ENCODE measurements at places on chromosomes 4 and X.

- no peak for DNase-seq
These were observed 113.0 kb upstream of the EDNRA start for GRCh38 chr4:147367891-147368290.

DNA sequence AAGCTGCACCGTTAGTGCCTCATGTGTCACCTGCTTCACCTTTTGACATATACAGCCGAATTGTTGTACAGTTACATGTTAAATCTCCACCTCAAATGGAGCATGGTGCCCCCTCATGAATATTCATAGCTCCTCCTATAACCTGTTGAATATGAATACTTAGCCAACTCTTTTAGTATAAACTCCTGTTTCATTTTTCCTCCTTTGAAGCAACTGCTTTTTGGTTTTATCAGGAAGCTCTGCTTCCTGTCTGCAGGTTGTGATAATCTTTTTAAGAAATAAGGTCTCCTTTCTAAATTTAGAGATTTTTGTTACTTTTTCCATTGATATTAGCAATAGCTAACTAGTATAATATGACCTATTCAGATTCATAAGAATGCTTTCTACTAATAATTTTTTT, 1429.2 kb upstream of the AGA start:
- DNase-seq = no peak

GRCh38 chr4:150325872-150326271, 247.6 kb downstream of the DCLK2 start:
- DNase-seq = no peak

DNA sequence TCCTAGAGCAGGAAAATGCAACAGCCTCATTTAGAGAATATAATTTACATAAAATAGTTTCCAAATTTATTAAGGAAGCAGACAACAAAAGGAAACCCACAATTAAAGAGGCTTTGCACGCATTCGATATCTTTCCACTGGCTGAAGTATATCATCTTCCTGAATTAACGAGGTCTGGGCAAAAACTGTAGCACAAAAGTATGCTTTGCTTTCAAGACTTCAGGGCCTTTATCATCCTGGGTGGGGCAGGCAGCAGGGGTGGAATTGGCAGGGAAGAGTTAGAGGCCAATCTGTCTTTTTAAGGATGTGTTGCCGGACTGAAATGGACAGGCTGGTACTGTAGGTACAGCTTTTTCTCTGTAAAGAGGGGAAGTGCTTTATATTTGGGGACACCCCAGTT, 17.0 kb upstream of the STX18 start:
- no peak for DNase-seq

- no peak for DNase-seq
These were observed 14.0 kb upstream of the SPOCK3 start for GRCh38 chr4:167248271-167248670.

DNA sequence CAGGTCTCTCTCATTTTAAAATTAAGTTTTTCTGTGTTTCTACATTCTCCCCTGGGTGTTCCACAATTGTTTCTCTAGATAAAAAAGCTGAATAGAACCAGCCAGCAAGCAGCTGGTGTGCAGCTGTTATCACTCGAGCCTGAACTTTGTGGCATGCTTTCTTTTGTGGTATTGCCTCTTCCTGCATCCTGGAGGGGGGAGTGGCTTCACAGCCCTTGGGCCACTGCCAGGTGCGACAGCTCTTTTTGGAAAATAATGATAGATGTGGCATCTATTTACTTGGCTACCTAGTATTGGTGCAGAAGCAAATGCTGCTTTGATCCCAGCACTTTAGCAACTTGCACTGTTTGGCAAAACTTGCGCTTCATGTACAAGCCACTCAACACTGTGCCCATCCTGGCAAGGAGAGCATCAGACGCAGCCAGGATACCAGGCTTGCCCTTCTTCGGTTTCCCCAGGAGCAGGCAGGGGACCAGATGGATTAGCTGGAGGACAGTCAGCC, 69.4 kb downstream of the HMGB2 start:
- peak; percentile 72 for DNase-seq
